Gastrocnemius medialis (tissue), 4 donors: ENCODE measurements at places on chromosomes 1 and 21.

DNA sequence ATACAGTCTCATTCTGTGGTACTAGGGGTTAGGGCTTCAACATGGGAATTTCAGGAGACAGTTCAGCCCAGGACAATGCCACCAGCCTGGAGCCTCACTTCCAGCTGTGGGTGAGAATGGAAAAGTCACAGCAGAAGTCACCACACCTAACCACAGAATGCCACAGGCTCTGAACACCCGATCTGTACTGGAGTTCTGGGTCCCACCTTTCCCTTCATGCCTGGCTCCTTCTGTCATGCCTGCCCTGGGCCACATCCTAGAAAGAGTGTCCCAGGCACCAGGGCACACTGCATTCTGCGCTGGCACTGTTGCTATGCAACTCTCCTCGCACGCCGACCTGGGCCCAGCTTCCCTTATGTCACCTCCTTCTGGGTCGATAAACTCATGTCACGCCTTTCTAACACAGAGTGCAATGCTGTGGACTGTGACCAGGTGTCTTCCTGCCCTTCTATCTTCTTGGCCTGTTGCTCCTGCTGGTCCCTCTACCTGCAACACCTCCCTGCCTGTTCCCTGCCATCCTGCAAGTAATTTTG, 21.2 kb downstream of the RCSD1 start:
- DNase-seq = no peak

GRCh38 chr21:21366277-21366676, 368.1 kb downstream of the NCAM2 start:
- no peak for DNase-seq

GRCh38 chr1:161480381-161481035, 24.7 kb upstream of the FCGR2A start:
- DNase-seq = no peak

GRCh38 chr1:54009406-54009805, 8.6 kb downstream of the LDLRAD1 start:
- DNase-seq = no peak

DNA sequence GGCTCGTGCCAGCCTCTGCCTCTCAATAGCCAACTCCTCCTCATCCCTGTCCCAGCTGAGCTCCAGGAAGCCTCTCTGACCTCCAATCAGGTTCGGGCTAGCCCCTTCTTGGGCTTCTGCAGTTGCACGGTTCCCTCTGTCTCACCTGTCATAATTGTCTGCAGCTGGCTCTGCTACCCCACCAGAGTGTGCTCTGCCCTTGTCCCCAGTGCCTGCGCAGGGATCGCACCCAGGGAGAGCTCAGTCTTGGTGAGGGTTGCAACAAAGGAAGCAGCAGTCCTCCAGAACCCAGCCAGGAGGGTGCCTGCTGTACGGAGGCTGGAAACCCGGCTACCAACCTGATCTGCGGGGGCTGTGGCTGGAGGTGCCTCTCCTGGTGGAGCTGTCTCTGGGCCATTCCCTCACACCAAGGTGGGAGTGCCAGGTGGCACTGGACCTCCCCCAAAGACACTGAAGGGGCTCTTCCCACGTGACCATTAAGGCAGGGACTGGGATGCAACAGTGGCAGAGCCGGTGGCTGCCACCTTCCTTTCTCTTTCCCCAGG, 63.5 kb upstream of the DMRTB1 start:
- no peak for DNase-seq

DNA sequence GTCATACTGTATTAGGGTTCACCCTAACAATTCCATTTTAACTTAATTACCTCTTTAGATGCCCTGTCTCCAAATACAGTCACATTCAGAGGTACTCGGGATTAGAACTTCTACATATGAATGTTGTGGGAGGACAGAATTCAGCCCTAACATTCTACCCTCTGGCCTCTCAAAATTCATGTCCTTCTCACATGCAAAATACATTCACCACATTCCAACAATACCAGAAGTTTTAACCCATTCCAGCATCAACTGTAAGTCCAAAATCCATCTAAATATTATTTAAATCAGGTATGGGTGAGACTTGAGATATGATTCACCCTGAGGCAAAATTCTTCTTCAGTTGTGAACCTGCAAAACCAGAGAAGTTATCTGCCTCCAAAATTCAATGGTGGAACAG, 14.5 kb downstream of the LY9 start:
- DNase-seq = no peak

GRCh38 chr1:56081173-56081572, 498.2 kb downstream of the PLPP3 start:
- no peak for DNase-seq

- DNase-seq = no peak
Measured at GRCh38 chr1:233672732-233673131, 58.8 kb downstream of the KCNK1 start.

- DNase-seq = no peak
Measured at GRCh38 chr1:201083741-201084140, 28.5 kb downstream of the CACNA1S start.

- no peak for DNase-seq
Measured at GRCh38 chr1:42970143-42970542, 11.5 kb upstream of the SLC2A1 start.
